ENCODE measurements at places on chromosomes 6 and 20. TPM values are rescaled to one million over a fixed set of nuclear protein-coding genes. Genes with fewer than 3 reads are reported as not detected.

DEFB132 gene
- total RNA-seq: not detected

SALL4 gene
- total RNA-seq: under 0.01 TPM

PREX1 gene
- total RNA-seq: 66.8 TPM

SLC17A9 gene
- 13.1 TPM for total RNA-seq

ISM1 gene
- total RNA-seq: 3.6 TPM

PTCRA gene
- total RNA-seq: not detected

SRSF12 gene
- total RNA-seq: 0.13 TPM

FAM209A gene
- total RNA-seq: not detected

OR2B6 gene
- not detected for total RNA-seq

CDSN gene
- not detected for total RNA-seq

HLA-DQA1 gene
- not detected for total RNA-seq

GABRR1 gene
- not detected for total RNA-seq

CCN6 gene
- not detected for total RNA-seq

CGA gene
- total RNA-seq: not detected

HSPA1B gene
- total RNA-seq: 126 TPM

FKBP5 gene
- 44.9 TPM for total RNA-seq

TRDN gene
- total RNA-seq: not detected

VWA7 gene
- total RNA-seq: 1.6 TPM

CPNE5 gene
- 3.3 TPM for total RNA-seq

RGS17 gene
- 3.4 TPM for total RNA-seq

EPHA7 gene
- not detected for total RNA-seq

LAMP5 gene
- 0.30 TPM for total RNA-seq

NCOA7 gene
- total RNA-seq: 18.7 TPM

HLA-DRA gene
- total RNA-seq: not detected

MMP24 gene
- total RNA-seq: 0.44 TPM

BPI gene
- total RNA-seq: not detected

AKAP12 gene
- total RNA-seq: 383 TPM

TSHZ2 gene
- 0.94 TPM for total RNA-seq

ENPP3 gene
- not detected for total RNA-seq

STMND1 gene
- total RNA-seq: not detected

MYB gene
- total RNA-seq: not detected

ARG1 gene
- not detected for total RNA-seq
